ENCODE measurements at places on chromosomes 1 and 21.

- DNase-seq = no peak
These were observed 117.1 kb downstream of the ESRRG start for GRCh38 chr1:216606047-216606637.

DNA sequence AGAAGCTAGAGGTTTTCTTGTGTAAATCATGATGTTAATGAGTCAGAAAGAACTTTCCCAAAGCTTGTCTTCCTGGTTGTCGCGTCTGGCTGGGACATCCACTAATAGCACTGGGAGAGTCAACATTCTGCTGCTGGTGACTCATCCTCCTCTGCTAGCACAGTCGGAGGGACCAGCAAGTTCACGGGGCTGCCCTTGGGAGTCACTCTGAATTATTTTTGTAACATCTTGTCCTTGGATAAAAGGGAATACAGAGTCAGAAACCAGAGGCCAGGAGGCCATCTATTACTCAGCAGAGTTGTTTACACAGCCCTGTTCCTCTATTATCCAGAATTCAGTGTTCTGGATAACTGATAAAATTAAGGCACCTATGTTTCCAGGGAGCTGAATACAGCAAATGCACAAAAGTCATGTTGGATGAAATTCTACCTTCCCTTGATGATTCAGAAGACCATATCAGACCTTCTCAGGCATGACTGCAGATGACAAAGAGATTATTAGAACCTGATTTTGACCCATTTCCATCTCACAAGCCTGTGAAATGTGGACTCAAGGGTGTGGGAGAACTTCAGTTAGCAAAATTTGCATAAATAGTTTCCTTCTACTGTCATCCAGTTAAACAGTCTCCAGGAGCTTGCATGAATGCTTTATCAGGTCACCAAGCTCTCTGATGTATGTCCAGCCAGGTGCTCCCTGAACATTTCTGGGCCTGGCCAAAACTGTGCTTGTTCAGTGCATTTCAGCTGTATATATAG, 68.1 kb downstream of the JAK1 start:
- peak; percentile 48 for DNase-seq

- DNase-seq = no peak
These were observed 156.3 kb downstream of the C1orf94 start for GRCh38 chr1:34332996-34333395.

- DNase-seq = no peak
These were observed 228.9 kb upstream of the ADGRL4 start for GRCh38 chr1:79235301-79236002.

DNA sequence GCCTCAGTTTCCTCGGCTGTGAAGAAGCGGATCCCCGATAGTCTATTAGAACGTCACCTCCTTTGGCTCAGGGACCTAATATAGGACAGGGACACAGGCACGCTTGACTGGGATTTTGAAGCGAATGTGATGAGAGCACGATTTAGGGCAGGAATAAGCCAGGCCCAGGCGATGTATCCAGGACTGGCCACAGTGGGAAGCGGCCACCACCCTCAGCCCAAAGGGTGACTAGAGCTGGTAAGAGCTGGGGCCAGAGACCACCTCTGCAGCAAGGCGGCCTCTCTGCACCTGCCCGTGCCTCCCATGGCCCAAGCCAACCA, 100.0 kb upstream of the VAMP3 start:
- no peak for DNase-seq

- DNase-seq = no peak
These were observed 561 bp upstream of the COQ8A start for GRCh38 chr1:226939438-226940028.

DNA sequence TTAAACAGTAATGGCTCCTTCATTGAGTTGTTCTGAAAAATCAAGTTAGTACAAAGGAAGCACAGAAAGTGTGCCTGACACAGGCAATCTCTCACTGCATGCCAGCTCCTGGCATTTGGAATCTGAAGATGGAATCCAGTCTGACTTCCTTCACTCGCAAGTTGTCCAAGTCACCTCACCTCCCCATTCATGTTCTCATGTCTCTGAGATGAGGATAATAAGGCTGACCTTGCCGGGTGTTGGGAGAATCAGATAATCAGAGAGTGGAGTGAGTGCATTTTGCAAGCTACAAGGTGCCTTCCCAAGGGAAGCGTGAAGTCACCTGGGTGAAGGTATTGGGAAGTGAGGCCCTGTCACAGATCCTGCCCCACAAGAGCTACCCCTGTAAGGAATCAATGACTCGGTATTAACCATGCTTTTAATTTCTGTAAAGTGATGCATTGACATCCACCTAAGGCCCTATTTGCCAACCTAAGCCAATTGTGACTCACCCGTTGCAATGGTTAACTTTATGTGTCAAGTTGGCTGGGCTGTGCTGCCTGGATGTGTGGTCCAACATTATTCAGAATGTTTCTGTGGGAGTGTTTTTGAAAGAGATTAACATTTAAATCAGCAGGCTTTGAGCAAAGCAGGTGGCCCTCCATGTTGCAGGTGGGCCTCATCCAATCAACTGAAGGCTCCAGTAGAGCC, 62.5 kb upstream of the TARBP1 start:
- DNase-seq = no peak

DNA sequence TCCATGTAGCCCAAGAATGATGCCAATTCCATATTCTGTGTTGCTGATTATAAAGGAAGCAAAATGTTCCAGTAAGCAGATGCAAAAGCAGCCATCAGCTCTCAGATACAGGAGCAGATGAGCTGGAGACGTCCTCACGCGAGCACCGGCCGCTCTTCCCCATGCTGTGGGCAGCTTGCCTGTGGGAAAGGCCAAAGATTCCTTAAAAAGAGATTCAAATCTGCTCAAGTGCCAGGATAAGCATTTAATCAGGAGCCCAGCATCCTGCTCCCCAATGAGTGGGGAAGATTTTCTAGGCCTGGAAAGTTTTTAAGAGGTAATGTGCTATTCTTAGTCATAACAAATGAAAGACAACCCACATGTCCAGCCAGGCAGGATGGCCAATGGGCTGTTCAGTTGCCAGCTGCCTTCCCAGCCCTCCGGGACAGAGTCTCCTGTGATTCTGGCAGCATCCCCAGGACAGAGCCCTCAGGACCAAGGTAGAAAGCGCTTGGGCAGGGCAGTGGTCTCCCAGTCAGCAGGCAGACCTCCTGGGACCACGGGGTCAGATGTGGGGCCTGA, 108.2 kb upstream of the TMPRSS2 start:
- DNase-seq = no peak

DNA sequence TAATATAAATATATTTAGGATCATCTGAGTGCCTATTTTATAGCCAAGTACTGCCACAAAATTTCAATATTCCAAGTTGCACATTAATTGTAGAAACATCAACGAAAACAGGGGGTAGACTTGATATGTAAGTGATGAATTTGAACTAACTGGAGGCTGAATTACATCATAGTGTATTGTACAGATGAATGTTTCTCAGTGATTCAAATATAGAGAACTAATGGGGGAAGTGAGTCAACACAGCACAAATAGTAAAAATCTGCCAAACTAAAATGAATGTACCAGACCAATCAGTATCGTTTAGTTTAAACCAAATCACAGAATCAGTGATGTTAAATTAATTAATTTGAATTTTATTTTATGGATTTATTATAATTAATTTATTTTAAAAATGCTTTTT, 42.8 kb downstream of the RTCA start:
- DNase-seq = no peak

DNA sequence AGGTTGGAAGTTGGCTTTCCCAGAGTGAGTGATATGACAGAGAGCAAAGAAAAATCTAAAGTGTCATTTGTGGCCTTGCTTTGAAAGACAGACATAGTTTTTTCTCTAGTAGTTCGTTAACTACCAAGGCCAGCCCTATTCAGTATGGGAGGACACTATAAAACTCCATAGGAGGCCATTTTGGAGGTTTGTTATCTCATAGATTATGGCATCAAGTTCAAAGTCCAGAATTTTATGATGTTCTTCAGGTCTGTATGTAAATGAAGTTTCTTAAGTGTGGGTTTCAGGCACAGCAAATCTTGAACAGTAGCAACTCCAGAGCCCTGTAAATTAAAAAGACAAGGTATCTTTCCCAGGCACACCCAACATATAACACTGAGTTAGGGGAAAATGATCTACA, 437.1 kb downstream of the PLPP3 start:
- no peak for DNase-seq

- DNase-seq = no peak
These were observed 480.4 kb upstream of the USP24 start for GRCh38 chr1:55695552-55695951.

GRCh38 chr1:108747171-108747850, 837 bp downstream of the STXBP3 start:
- DNase-seq = peak; percentile 87

DNA sequence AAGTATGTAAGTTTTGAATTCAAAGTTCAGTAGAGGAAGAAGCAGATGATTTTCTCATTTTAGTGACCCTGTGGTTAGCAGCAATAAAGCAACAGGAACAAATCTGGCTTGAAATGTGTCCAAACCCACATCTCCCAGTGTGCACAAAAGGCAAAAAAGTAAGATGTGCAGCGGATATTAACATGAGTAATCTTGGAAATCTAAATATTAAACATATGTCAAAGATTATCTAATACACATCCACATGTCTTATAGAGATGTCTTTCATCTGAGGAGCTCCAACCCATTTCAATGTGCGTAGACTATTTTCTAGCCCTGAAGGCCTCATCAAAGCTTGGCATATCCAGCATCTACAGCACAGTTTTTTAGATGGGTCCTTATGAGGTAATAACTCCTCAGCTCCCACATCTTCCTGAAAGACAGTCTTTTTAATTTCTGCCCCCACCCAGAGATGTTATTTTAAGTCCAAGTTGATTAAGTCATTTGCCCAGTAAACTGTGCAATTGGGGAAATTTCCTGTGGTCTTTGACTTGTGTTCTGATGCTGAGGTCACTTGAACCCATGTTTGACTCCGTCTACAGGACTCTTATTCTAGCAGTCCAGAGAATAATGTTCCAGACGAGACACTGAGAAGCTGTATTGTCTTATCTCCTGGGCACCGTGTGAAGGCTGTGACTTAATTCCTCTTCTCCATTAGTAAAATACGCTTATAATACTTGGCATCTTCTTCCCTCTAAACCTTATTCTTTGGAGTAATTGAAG, 73.7 kb downstream of the LMO4 start:
- DNase-seq = no peak

DNA sequence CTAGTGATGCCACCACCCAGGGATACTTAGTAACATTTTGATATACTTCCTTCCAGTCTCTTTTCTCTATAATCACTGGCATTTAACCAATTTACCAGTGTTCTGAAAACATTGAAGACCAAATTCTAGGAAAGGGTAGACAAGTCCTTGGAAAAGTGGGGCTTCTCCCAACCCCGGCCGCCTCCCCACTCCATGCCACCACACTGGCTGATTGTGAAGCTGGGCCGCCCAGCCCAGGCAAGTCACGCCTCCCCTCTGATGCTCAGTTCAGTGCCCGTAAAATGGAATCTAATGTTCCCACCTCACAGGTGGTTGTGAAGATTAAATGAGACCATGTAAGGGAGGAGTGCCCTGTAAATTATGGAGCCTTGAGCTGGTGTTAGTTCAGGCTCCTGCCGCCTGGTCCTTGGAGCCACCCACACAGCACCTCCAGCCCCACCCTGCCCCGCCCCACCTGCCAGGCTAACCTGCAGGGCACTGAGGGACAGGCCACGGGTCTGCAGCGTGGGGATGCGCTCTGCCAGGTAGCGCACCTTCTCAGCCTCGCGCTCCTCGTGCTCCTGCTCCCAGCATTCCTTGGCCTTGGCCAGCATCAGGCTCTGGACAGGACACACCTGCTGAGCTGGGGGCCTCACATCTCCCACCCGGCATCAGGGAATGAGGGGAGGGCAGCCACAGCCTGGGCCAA, 7.3 kb downstream of the TNNI1 start:
- no peak for DNase-seq

GRCh38 chr1:186839041-186839400, 10.3 kb downstream of the PLA2G4A start:
- DNase-seq = no peak

- DNase-seq = peak; percentile 11
These were observed 37.0 kb upstream of the PDE9A start for GRCh38 chr21:42616446-42616845.
